ENCODE measurements at places on chromosomes 6 and 20.

DNA sequence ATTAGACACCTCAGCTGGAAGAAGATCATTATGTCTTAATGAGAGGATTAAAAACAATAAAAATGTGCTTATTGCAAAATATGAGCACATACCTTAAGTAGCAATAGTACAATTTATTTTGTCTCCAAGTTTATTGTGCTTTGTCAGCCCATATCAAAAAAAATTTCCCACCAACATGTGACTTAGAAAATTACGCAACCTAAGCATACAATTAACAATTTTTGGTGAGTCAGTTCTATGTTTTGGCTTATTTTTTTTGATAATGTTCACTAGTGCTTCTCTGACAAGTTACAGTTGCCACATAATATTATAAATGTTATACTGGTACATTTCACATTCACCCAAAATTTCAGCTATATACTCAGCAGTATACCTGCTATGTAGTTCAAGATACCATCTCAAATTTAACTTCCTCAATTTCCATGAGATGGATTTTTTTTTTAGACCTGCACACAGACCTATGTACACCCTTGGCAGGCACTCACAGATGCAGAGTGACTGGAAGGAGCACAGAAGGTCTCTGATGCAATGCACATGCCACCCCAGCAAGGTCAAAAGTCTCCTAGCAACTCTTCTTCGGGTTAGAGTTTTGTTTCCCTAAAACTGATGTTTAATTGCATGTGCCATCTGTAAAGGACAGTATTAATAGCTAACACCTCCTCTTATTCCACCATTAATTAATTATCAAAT, 112.4 kb downstream of the PRKN start:
- no peak for DNase-seq

DNA sequence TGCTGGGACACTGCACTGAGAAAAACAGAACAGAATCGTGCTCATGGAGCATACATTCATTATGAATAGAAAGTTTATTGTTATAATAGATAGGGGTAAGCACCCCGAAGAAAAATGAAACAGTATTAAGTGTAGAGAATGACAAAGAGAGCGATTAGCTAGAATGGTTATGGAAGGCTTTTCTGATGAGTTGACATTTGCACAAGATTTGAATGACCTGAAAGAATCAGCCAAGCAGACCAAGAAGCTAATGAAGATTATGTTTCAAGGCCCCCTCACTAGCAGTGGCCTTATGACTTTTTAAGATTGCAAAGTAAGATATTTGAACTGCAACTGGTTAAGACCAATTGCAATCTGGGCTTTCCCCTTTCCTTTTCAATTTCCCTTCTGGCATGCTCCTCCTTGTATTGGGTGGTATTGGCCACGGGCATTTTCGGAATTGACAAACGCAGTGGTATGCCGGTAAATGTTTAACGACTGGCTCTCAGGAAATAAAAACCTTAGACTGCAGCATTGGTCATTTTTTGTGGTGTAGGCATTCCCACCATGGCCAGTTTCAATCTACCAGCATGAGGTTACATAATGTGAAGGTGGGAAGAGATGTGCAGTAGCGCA, 120.0 kb upstream of the CITED2 start:
- DNase-seq, result no peak

GRCh38 chr6:40352006-40352405, 235.2 kb downstream of the LRFN2 start:
- peak; percentile 14 for DNase-seq

DNA sequence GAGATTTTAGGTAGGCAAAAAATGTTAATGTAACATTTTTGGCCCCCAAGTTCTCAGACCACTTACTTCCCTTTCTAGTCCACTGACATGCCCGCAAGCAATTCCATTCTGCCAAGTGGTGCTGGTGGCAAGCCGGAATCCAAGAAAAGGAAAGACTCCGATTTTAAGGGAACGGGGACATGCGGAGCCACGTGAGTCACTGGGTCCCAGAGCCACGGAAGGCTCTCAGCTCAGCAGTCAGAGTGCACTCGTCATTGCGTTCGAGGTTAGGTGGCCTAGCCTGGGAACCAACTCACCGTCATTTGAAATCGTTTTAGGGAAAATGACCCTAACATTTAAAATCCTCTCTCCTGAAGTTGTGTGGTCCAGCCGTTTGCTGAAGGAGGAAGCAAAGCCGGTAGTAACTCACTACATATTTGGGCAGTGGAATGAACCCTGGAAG, 711 bp upstream of the SIRT5 start:
- DNase-seq, result peak; percentile 64

- DNase-seq, result no peak
Observed at GRCh38 chr6:90859612-90860011, 272.7 kb upstream of the MAP3K7 start.

DNA sequence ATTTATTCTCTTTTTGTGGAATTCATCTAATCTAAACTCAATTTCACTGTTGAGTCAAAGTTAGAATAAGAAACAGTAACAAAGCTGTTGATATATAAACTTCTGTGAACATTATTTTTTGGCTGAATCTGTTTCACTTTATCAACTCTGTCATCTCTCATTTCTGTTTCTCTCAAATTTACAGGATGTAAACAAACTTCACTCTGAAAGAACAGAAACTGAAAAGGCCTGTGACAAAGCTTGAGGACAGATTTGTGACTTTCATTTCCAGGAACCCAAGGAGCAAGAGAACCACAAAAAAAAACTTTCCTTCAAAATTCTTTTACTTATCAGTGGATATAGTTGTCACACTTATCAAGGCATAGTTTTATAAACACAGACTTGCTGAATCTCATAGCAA, 447.9 kb upstream of the OPRM1 start:
- no peak for DNase-seq

- DNase-seq, result peak; percentile 78
Observed at GRCh38 chr20:17806739-17807441, 107.1 kb downstream of the BANF2 start.

- DNase-seq, result peak; percentile 32
Observed at GRCh38 chr20:33675136-33675959, 1.1 kb upstream of the NECAB3 start.

- DNase-seq, result peak; percentile 58
Observed at GRCh38 chr6:118896339-118897136, 2.6 kb downstream of the ASF1A start.

GRCh38 chr20:3502878-3503277, 32.1 kb downstream of the ATRN start:
- DNase-seq, result no peak

GRCh38 chr6:84093441-84094435, 60.2 kb downstream of the MRAP2 start:
- DNase-seq, result peak; percentile 43
